ENCODE measurements at places on chromosomes 13 and 19. TPM values are rescaled to one million over a fixed set of nuclear protein-coding genes. Genes with fewer than 3 reads are reported as not detected.

- H3K36me3 ChIP-seq, result no peaks in the 10 kb centered on the region
- H3K4me3 ChIP-seq, result no peak overlapping the region
- no peaks in the 10 kb centered on the region for H3K27me3 ChIP-seq
- no peak for DNase-seq
- H3K4me1 ChIP-seq, result peaks cover 23% of the 10 kb centered on the region
Observed at GRCh38 chr19:18366021-18366435, 19.9 kb upstream of the GDF15 start.

DNA sequence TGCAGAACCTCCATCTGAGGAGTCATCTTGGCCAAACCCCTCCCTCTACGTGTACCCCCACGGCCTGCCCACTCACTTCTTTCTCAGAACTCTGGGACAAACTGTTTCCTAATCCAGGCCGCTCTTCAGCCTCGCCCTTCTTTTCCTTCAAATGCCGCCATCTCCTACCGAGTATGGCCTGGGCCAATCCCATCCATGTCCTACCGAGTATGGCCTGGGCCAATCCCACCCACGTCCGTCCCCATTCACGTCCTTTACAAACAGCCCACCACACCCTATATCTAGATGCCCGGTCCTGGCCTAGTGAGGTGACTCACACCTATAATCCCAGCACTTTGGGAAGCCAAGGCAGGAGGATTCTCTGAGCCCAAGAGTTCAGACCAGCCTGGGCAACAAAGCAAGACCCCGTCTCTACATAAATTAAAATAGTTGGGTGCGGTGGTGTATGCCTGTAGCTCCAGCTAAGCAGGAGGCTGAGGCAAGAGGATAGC is 1.1 kb downstream of the TMEM160 start:
- H3K4me3 ChIP-seq, result peak overlapping the region; percentile 89
- peaks cover 3% of the 10 kb centered on the region for H3K36me3 ChIP-seq
- no peaks in the 10 kb centered on the region for H3K27me3 ChIP-seq
- no peak overlapping the region for H3K27ac ChIP-seq
- DNase-seq, result no peak

GRCh38 chr19:20969898-20970297 is 46.8 kb downstream of the ZNF85 start:
- no peak for DNase-seq
- no peaks in the 10 kb centered on the region for H3K36me3 ChIP-seq
- H3K4me1 ChIP-seq, result no peaks in the 10 kb centered on the region

DNA sequence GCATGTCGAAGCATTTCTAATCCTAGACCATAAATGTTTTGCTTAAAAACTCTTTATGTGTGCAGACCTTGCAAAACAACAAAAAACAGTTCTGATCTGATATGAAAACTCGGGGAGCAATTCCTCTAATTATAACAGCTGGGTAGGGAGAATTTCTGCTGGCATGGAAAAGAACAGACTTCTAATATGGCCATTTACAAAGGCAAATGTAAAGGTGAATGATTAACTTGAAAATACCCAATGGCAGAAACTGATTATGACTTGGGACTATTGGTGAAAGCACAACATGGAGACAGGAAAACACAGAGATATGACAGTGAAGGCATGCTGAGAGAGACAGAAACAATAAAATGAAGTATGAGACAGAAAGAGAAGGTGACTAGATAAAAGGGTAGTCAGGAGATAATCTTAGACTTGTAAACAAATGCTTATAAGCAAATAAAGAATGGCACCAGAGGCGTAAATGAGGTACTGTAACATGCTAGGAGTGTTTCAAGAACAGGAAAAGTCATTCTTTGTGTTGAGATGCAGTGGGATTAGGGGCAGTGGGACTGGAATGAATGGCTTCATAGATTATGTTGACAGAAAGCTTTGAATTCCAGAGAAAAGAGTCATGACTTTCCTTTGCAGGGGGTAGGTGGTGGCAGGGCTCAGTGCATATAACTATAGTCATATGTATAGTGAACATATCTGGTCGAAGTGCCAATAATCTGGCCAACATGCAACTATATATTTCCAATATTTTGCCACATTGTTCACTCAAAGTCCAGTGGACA is 393.0 kb downstream of the ITGBL1 start:
- no peaks in the 10 kb centered on the region for H3K27me3 ChIP-seq
- no peaks in the 10 kb centered on the region for H3K4me1 ChIP-seq
- H3K27ac ChIP-seq, result no peak overlapping the region
- no peak for DNase-seq
- H3K4me3 ChIP-seq, result no peak overlapping the region

- no peak for DNase-seq
- H3K27me3 ChIP-seq, result no peaks in the 10 kb centered on the region
- H3K4me3 ChIP-seq, result no peak overlapping the region
- no peaks in the 10 kb centered on the region for H3K4me1 ChIP-seq
- H3K27ac ChIP-seq, result no peak overlapping the region
- H3K36me3 ChIP-seq, result no peaks in the 10 kb centered on the region
Observed at GRCh38 chr13:61204025-61204424, 211.6 kb downstream of the PCDH20 start.

Gene CLEC4G
- 0.40 TPM for total RNA-seq

DNA sequence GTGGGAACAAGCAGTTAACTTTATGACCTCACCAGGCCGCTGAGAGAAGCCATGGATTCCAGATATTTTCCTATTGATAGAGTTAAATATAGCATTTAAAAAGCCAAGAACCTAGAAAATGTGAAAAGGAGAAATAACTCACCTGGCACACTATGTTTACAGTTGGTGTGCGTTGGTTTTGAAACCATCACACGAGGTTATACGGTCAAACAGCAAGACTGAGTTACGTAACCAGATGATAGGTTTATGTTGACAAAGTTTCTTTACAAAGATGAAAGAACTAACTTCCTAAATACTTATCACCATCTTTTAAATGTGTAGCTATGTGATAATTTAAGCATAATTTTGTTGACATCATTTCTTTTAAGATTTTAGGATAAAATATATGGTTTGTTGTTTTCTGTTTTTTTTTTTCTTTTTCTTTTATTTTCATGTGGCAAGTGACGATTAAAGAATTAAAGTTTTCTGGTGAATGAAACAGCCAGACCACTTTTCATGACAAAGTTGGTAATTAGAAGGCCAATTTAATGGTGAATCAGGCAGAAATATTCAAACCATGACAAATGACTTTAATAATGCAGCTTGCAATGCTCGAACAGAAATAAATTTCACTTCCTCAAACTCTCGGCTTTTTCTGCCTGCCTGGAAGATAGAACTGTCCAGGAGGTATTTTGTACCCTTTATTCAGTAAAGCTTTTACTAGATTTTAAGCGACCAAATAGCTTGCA is 339.1 kb upstream of the OBI1 start:
- no peaks in the 10 kb centered on the region for H3K27me3 ChIP-seq
- no peak overlapping the region for H3K4me3 ChIP-seq
- no peaks in the 10 kb centered on the region for H3K36me3 ChIP-seq
- H3K4me1 ChIP-seq, result no peaks in the 10 kb centered on the region
- DNase-seq, result no peak
